ENCODE measurements at places on chromosomes 5 and 9. TPM values are rescaled to one million over a fixed set of nuclear protein-coding genes. Genes with fewer than 3 reads are reported as not detected.
A peak's percentile ranks its signal among the peaks of the same experiment; 100 is the strongest.

DNA sequence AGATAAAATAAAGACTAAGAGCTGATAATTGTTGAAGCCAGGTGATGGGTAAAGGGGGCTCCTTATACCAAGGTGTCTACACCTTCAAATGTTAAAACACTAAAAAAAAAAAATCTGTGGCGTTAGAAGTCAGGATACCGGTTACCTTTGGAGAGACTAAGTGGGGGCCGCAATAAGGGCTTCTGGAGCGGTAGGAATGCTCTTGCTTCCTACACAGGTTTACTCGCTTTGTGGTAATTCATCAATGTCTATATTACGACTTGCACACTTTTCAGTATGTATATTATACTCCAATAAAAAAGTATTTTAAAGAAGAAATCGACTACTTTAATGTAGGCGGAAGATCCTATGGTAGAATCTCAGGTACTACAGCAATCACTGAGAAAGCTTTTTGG is 12.5 kb downstream of the MRPS27 start:
- H3K36me3 ChIP-seq, result no peaks in the 10 kb centered on the region
- no peak for DNase-seq
- H3K4me1 ChIP-seq, result peaks cover 8% of the 10 kb centered on the region

DNA sequence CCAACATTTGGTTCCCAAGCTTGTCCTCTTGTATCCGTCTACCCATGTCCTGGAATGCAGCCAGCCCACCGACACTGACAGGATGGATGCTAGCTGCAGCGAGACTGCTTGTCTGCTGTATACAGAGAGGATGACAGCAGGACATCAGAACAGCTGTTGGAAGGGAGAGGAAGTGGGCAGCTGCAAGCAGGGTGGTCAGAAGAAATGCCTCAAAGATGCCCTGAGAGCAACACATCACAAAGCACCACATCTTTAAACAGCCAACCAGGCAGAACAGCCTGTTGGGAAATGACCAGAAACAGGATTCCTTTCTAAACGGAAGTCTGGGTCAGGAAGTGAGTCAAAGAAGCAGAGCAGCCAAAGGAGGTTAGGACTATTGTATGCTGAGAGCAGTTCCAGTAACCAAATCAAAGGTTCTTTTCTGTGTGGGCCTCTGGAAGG is 219.1 kb downstream of the NDUFS4 start:
- no peaks in the 10 kb centered on the region for H3K36me3 ChIP-seq
- DNase-seq, result no peak
- no peak overlapping the region for H3K4me3 ChIP-seq
- no peak overlapping the region for H3K27ac ChIP-seq

- H3K4me3 ChIP-seq, result no peak overlapping the region
- H3K27me3 ChIP-seq, result peaks cover 30% of the 10 kb centered on the region
- no peak for DNase-seq
- no peaks in the 10 kb centered on the region for H3K4me1 ChIP-seq
- H3K27ac ChIP-seq, result no peak overlapping the region
- H3K36me3 ChIP-seq, result no peaks in the 10 kb centered on the region
Measured at GRCh38 chr9:135192686-135193085, 105.2 kb downstream of the OLFM1 start.

GRCh38 chr5:55051357-55051756 is 27.3 kb downstream of the GZMK start:
- no peaks in the 10 kb centered on the region for H3K27me3 ChIP-seq
- no peak overlapping the region for H3K27ac ChIP-seq
- no peak overlapping the region for H3K4me3 ChIP-seq
- DNase-seq, result no peak
- no peaks in the 10 kb centered on the region for H3K4me1 ChIP-seq
- H3K36me3 ChIP-seq, result no peaks in the 10 kb centered on the region

- no peak overlapping the region for H3K27ac ChIP-seq
- no peak overlapping the region for H3K4me3 ChIP-seq
- H3K27me3 ChIP-seq, result peaks cover 39% of the 10 kb centered on the region
Measured at GRCh38 chr9:135347461-135347860, 132.1 kb upstream of the PPP1R26 start.

DNA sequence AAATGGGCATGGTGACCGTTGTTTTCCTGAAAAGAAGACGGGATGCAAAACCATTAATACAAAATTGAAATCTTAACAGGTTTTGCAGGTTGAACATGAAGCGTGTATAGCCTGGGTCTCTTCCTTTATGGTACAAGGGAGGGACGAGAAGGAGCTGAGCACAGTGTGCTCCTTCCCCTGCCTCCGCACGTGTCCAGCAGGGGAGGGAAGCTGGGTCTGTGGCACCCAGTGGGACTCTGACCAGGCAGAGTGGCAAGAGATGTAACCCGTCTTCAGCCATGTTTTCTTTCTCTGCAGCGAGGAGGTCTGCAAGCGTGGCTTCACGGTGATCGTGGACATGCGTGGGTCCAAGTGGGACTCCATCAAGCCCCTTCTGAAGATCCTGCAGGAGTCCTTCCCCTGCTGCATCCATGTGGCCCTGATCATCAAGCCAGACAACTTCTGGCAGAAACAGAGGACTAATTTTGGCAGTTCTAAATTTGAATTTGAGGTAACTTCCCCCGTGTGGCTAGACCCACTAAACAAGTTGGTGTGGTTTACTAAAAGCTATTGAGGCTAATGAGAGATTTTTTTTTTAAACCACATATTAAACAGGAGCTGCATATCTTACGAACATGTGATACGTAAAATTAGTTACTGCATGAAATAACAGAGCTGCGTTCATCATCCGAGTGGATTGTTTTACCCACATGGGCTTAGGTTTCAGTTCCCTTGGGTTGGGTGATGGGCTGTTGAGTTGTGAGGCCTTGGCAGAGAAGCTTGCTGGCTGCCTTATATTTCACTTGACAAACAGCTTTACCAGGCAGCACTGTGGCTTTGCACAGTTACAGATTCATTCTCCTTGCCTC is 143.7 kb downstream of the TRIO start:
- DNase-seq, result peak; percentile 66
- peaks cover 68% of the 10 kb centered on the region for H3K4me1 ChIP-seq
- H3K27me3 ChIP-seq, result no peaks in the 10 kb centered on the region
- H3K4me3 ChIP-seq, result no peak overlapping the region
- peak overlapping the region; percentile 62 for H3K27ac ChIP-seq
- H3K36me3 ChIP-seq, result no peaks in the 10 kb centered on the region

GRCh38 chr5:29262339-29263123 is 1931.0 kb upstream of the CDH6 start:
- DNase-seq, result no peak
- H3K4me1 ChIP-seq, result no peaks in the 10 kb centered on the region
- H3K27me3 ChIP-seq, result no peaks in the 10 kb centered on the region
- no peak overlapping the region for H3K27ac ChIP-seq
- H3K4me3 ChIP-seq, result no peak overlapping the region
- no peaks in the 10 kb centered on the region for H3K36me3 ChIP-seq

DNA sequence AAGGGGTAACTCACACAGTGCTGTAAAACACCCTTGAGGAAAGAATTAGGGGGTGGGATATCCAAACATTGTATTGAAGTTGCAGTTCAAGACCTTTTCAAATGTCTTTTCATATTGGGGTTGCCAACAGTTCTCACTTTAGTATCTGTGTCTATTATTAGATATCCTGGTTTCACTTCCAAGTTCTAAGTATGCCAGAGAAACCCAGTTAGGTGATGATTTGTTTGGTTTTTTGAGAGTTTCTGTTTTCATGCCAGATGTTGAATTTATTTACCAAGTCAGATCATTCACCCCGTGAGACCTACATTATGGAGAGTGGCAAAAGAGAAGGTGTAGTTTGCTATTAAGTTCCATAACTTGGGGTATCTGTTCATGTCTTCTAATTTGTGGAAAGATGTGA is 64.5 kb downstream of the C9orf152 start:
- H3K4me1 ChIP-seq, result peaks cover 27% of the 10 kb centered on the region
- H3K27ac ChIP-seq, result no peak overlapping the region
- no peak for DNase-seq
- H3K27me3 ChIP-seq, result no peaks in the 10 kb centered on the region
- no peaks in the 10 kb centered on the region for H3K36me3 ChIP-seq
- no peak overlapping the region for H3K4me3 ChIP-seq

SLCO6A1 gene
- total RNA-seq, result not detected

FBXL7 gene
- total RNA-seq, result 4.9 TPM
